Right renal cortex interstitium (tissue), 3 donors: ENCODE measurements at places on chromosomes 7 and 10.

DNA sequence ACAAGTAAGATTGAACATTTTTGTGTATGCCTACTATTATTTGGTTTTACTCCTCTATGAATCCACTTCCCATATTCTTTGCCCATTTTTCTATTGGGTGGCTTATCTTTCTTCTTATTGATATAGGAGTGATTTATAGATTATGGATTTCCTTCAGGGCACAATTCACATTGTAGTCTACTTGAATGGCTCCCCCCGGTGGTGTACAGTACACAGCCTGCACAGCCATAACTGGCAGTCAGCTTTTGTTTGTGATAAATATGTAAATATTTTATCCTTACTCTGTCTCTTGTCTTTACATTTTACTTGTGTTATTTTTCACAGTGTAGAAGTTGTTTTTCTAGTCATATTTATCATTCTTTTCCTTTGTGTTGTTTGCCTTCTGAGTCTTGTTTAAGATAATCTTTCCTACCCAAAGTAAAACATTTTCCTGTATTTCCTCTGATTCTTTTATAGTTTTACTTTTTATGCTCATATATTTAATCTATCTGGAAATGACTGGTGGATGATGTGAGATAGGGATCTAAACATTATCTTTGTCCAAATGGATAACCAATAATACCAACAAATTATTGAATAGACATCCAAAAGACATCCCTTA lies 23.9 kb upstream of the CALD1 start:
- DNase-seq = no peak

DNA sequence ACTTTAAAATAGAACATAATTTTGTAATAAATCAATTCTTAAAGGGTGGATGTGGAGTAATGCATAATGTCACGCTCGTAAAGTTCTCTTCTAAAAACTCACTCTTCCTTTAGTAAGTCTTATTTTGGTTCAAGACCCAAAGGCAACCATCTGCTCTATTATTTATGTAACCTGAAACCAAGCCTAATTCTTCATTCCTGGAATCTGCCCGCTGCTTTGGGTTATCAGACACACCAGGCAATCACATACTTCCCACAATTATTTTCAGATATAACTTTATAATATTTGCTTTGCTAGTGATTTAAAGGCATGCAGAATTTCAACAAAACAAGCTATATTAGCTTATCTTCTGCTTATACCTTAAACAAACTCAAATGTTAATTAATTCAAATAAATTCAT lies 39.0 kb downstream of the RAB11FIP2 start:
- no peak for DNase-seq

DNA sequence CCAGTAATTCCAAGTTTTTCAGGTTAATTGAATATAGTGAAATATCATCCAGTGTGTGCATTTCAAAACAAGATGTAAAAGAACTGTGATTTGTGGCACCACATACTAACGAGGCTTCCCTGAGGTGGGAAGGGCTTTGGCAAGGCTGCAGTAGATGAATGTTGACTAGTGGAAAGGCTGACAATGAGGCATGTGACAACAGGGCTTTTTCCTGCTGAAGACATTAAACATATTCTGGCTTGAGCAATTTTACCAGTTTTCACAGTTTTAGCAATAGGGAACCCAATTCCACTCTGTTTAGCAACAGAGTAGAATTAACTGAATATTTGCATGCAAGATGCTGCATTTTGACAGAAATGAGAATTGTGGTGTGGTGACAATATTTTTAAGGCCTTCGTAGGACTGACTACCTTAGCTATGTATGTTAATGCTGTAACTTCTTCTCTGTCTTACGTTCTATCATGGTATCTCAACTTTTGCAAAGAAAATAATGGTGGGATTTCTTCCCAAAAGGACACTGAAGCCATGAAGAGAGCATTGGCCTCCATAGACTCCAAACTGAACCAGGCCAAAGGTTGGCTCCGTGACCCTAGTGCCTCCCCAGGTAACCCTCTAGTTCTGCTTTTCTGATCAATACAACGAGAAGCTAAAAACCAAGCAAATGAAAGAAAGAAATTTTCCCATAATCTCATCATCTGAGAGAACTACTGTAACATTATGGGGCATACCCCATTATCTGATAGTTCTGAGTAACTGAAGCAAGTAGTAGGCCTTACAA lies 68.5 kb downstream of the AP3M1 start:
- DNase-seq = no peak

GRCh38 chr7:79502151-79502550 lies 48.7 kb upstream of the MAGI2 start:
- DNase-seq = no peak

DNA sequence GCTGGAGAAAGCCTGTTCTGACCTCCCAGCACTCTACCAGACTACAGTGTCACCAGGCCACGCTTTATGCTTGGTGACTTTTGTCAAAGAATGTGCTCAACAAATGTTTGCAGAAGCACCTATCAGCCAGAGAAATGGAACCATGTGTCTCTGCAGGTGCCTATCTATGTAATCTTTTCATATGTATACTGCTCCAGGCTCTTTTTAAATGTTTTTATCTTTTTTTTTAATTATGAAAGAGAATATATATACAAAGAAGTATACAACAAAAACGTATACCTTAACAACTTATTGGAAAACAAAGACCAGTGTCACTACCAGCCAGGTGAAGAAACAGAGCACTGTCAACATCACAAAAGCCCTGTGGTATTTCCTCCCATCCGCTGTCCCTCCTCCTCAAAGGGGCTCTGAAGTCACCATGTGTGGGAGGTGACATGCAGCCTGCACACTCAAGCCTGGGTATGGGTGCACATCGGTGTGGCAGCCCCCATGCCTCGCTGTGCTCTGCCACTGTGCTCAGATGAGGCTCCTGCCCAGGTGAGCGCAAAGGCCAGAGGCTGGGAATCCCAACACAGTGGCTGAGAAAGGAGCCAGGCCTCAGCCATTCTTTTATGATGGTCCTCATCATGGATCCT lies 120.6 kb downstream of the CLEC2L start:
- DNase-seq = no peak

DNA sequence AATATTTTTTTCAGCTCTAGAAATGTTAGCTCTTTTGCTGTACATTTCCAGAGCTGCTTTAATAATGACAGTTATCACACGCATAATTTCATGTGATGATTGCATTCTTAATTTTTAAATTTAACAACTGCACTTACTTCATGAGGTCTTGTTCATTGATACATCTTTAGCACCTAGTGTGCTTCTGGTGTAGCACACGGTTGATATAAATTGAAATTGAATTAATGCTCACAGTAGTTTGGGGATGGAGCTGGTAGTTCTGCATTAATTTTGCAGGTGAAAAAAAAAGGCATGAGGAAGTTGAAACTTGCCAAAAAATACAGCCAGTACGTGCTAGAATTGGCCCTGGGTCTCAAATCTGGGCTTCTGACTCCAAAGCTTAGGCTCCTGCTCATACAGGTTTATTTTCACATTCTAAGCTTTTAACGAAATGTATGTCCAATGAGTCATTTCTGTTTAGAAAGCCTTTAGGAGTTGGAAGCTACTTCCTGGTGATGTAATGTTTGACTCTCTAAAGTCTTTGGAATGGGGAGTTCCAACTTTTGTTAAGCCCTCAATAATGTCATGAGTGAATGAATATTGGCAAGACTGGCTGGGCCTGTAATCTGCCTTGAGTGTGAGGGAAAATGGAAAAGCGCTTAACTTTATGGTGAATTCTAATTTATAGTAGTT lies 62.5 kb downstream of the DAGLB start:
- DNase-seq = no peak

DNA sequence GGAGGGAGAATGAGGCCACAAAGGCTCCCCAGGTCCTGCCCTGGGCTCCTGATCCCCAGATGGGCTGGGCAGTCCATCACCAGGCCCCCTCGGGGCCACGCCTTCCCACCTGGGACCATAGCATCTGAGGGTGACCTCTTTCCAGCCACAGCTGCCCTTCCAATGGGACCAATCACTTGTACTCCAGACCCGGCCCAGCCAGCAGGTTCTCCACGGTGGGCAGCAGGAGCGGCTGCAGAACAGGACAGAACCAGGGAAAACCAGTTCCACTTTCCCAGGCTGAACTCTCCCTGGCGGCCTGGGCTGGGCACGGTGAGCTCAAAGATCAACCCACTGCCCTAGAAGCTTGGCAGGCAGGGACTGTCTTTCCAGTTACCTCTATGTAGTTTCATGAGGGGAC lies 257.6 kb downstream of the MAD1L1 start:
- DNase-seq = no peak

DNA sequence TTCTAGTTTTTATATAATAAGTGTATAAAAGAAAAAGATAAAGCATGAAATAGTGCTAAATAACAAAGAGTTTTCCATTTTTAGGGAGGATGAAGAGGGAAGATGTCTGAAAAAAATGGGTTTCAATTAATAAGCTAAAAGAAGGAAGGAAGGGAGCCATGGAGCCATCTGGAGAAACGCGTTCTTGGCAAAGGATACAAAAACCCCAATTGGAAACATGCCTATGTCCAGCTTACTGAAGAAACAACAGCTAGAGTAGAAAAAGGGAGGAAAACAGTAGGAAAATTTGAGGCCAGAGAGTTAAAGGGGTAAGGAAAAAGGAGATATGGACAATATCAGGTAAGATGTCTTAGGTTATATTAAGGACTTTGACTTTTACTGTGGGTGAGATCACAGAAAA lies 416.2 kb upstream of the GHITM start:
- DNase-seq = no peak

DNA sequence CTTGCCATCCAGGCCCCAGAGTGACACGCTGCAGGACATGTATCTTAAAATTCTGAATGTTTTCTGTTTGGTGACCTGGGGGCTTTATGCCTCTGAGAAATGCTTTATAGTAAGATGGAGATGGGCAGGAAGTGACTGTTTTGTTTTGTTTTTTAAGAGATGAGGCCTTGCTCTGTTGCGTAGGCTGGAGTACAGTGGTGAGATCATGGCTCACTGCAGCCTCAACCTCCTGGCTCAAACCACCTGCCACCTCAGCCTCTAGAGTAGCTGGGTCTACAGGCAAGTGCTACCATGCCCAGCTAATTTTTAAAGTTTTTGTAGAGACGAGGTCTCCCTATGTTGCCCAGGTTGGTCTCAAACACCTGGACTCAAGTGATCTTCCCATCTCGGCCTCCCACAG lies 20.6 kb downstream of the ZNF777 start:
- DNase-seq = no peak

- no peak for DNase-seq
These were observed 8.0 kb downstream of the VENTX start for GRCh38 chr10:133245439-133246235.

DNA sequence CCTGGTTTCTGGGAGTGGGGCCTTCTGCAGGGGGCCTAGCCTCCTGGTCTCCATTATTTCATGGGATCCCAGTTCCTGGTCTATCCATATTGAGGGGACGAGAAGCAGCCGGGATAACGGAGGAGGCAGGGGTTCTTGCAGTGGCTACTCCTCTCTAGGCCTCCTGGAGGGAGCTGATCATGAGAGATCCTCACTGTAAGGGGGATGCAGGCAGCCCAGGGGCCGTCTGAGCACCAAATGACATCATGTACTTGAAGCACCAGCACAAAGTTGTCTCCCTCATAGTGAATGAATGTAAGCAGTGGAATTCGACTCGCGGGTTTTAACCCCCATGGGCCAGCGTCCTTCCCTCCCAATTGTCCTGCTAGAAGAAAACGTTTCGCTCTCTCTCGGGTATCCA lies 964 bp upstream of the ADCY1 start:
- no peak for DNase-seq

- no peak for DNase-seq
These were observed 243.9 kb upstream of the NPY start for GRCh38 chr7:24039991-24040624.

- no peak for DNase-seq
These were observed 49.9 kb upstream of the MGMT start for GRCh38 chr10:129416956-129417765.

DNA sequence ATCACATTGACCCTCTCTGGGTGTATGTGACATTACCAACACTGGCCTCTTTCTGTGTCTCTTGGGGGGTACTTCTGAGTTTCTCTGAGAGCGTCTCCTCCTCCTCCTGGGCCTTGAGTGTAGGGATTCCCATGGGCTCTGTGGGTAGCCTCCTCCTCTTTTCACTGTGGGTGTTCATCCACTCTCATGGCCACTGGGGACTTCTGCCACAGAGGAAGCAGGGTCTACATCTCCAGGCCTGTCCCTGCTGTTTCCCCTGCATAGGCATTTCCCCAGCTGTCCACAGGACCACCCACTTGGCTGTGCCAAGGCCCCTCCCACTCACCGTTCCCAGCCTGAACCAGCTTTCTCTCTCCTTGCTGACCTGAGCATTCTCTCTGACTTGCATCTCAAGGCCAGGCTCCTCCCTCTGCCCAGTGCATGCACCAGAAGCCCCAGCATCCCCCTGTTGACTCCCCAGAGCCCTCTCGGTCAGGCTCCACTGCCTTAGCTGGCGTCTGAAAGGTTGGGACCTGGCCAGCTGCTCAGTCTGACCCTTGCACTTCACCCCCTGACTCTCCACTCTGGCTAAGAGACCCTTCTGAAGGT lies 487.6 kb downstream of the GLRX3 start:
- no peak for DNase-seq

- no peak for DNase-seq
These were observed 33.1 kb upstream of the EGFR start for GRCh38 chr7:54985426-54986330.

DNA sequence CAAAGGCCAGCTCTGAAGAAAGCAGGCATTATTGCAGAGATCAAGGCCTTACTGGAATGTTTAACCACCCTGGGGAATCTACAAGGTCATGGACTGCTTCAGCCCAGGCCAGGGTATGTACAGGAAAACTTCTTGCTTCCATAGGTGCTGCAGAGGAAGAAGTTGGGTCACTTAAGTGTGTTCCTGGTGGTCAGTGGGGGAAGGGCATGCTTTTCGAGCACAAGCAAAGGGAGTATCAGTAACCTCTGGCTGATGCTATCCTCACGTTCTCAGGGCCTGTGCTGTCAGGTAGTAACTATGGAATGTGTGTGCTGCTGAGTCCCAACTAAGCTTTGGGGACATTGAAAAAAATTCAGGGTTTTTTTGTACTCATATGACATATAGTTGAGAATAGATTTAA lies 234.0 kb upstream of the SP4 start:
- DNase-seq = no peak

DNA sequence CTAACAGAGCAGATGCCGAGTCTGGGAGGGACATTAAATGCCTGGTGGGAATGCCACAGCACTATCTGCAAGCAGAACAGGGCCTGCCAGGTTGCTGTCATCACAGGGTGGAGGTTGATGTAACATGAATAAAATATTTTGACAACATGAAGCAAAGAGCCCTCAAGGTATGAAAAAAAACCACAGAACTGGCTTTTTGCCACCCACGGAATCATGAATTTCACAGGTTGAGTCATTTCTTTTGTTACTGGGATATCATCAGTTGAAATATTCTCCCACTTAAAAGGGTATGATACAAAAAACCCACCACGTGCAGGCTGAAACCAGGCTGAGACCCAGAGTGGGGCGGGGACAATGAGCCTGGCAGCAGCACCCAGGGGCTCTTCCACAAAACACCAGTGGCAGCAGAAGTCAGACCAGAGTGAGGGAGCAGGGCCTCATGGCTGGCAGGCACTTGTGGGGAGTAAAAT lies 220.1 kb downstream of the TNS3 start:
- no peak for DNase-seq
